Left colon (tissue), 2 donors: ENCODE measurements at places on chromosomes 3 and 15.

- DNase-seq, result no peak
Observed at GRCh38 chr15:101481917-101482525, 7.5 kb downstream of the PCSK6 start.

DNA sequence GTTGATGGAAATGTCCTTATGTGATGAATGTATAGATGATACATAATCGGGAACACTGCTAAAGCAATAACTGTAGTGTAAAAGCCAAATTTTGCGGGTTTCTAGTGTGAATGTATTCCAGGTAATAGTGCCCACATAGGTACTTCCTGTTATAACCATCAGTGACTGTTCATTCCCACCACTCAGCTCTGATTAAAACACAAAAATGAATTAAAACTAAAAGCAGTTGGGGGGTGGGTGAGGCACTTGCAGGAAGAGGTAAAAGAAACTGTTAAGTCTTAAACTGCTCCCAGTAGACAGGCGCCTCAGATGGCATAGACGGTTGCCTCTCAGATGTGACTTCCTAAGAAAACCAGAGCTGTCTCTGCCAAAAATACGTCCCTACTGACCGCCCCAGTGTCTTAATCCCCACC lies 893 bp upstream of the MTHFS start:
- DNase-seq, result no peak

DNA sequence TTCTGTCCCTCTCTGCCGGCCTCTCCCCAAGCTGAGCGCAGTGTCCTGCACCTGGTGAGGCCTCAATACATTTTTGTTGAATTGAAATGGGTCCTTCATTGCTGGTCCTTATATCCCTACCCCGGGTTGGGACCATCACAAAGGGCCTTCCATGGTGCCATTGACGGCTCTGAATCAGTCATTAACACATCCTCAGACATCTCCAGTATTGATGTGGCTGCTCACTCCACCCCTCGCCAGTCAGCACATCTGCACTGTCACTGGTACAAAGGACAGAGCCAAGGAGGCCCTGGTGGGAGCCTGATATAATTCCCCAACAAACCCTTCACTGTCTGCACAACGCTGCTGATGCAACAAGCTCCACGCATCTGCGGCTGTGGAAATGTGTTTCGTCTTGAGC lies 191.6 kb upstream of the TOPAZ1 start:
- DNase-seq, result no peak

DNA sequence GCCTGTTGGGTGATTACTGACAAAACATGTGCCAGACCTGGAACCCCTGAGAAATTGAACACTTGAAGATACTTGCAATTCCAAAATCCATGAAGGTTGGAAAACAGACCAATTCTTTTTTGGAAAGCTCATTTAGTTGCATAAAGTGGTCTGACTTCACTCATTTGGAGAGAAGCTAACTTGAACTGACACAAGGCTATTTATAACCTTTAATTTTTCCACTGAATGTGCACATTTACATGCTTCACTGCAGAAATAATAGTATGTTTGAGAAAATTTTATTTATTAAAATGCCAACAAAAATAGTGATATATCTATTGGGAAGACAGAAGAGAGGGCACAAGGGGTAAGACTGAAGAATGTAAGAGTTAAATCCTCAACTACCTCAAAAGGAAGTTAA lies 92.1 kb downstream of the MOBP start:
- no peak for DNase-seq
